ENCODE measurements at places on chromosomes 12 and 14. TPM values are rescaled to one million over a fixed set of nuclear protein-coding genes. Genes with fewer than 3 reads are reported as not detected.

Gene IGF1
- 0.79 TPM for total RNA-seq

Gene LPAR5
- 8.9 TPM for total RNA-seq

Gene TOMM20L
- not detected for total RNA-seq

Gene SERPINA3
- total RNA-seq, result not detected

Gene CRIP1
- 146 TPM for total RNA-seq

- DNase-seq, result no peak
- peaks cover 13% of the 10 kb centered on the region for H3K27me3 ChIP-seq
- no peak overlapping the region for H3K27ac ChIP-seq
- peaks cover 4% of the 10 kb centered on the region for H3K4me1 ChIP-seq
- peaks cover 19% of the 10 kb centered on the region for H3K36me3 ChIP-seq
These were observed 267.6 kb downstream of the AEBP2 start for GRCh38 chr12:19706936-19707335.

DNA sequence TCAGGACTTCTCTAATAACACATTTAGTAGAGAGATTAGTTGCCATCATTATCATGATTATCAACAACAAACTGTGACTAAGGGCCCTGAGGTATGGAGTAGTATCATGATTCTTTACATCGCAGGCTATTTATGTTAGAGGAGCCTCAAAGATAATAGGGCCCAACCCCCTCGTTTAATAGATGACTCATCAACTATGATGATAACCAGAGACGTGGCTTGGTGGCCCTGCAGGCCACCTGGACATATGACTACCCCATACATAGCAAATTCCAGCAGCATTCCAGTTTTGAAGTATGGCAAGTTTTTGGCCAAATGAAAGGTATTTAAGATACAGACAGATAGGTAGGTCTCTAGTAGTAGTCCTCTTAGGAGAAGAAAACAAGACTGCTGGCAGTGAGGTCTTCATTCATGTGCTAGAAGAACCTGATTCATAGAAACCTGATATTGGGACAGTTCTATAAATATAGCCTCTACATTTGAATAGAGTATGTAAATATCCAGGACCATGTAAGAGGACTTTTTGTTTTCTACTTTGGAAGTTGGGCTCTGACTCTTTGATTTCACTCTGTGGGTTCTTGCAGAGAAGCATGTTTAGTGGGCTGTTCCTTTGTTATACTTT is 5.6 kb downstream of the RIC8B start:
- H3K4me3 ChIP-seq, result no peak overlapping the region
- H3K27me3 ChIP-seq, result no peaks in the 10 kb centered on the region
- H3K36me3 ChIP-seq, result peaks cover 2% of the 10 kb centered on the region
- H3K4me1 ChIP-seq, result peaks cover 30% of the 10 kb centered on the region
- no peak overlapping the region for H3K27ac ChIP-seq
- DNase-seq, result no peak

DNA sequence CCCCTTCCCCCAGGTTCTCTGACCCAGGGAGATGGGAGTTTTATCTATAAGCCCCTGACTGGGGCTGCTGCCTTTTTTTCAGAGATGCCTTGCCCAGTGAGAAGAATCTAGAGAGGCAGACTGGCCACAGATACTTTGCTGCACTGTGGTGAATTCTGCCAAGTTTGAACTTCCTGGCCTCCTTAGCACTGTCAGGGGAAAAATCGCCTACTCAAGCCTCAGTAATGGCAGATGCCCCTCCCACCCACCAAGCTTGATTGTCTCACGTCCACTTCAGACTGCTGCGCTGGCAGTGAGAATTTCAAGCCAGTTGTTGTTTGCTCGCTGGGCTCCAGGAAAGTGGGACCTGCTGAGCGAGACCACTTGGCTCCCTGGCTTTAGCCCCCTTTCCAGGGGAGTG is 31.7 kb downstream of the KLRK1 start:
- H3K27ac ChIP-seq, result no peak overlapping the region
- no peak for DNase-seq
- H3K4me1 ChIP-seq, result peaks cover 27% of the 10 kb centered on the region
- H3K27me3 ChIP-seq, result peaks cover 6% of the 10 kb centered on the region
- peaks cover 2% of the 10 kb centered on the region for H3K36me3 ChIP-seq

GRCh38 chr12:78185109-78185508 is 354.4 kb downstream of the NAV3 start:
- H3K27ac ChIP-seq, result no peak overlapping the region
- no peak overlapping the region for H3K4me3 ChIP-seq
- no peaks in the 10 kb centered on the region for H3K36me3 ChIP-seq
- no peaks in the 10 kb centered on the region for H3K27me3 ChIP-seq

- H3K27me3 ChIP-seq, result peaks cover 29% of the 10 kb centered on the region
- peaks cover 38% of the 10 kb centered on the region for H3K4me1 ChIP-seq
- peak; percentile 15 for DNase-seq
- H3K4me3 ChIP-seq, result peak overlapping the region; percentile 96
- no peak overlapping the region for H3K27ac ChIP-seq
These were observed 1.2 kb downstream of the SOCS2 start for GRCh38 chr12:93573552-93574223.

GRCh38 chr14:75059642-75060041 is 4.2 kb downstream of the ACYP1 start:
- H3K36me3 ChIP-seq, result peaks cover 29% of the 10 kb centered on the region
- H3K27ac ChIP-seq, result no peak overlapping the region
- H3K4me1 ChIP-seq, result peaks cover 59% of the 10 kb centered on the region
- no peak overlapping the region for H3K4me3 ChIP-seq
- no peak for DNase-seq

- DNase-seq, result no peak
- no peaks in the 10 kb centered on the region for H3K27me3 ChIP-seq
- H3K36me3 ChIP-seq, result no peaks in the 10 kb centered on the region
- no peak overlapping the region for H3K4me3 ChIP-seq
- H3K4me1 ChIP-seq, result no peaks in the 10 kb centered on the region
These were observed 50.3 kb downstream of the ADAMTS20 start for GRCh38 chr12:43501703-43502102.

DNA sequence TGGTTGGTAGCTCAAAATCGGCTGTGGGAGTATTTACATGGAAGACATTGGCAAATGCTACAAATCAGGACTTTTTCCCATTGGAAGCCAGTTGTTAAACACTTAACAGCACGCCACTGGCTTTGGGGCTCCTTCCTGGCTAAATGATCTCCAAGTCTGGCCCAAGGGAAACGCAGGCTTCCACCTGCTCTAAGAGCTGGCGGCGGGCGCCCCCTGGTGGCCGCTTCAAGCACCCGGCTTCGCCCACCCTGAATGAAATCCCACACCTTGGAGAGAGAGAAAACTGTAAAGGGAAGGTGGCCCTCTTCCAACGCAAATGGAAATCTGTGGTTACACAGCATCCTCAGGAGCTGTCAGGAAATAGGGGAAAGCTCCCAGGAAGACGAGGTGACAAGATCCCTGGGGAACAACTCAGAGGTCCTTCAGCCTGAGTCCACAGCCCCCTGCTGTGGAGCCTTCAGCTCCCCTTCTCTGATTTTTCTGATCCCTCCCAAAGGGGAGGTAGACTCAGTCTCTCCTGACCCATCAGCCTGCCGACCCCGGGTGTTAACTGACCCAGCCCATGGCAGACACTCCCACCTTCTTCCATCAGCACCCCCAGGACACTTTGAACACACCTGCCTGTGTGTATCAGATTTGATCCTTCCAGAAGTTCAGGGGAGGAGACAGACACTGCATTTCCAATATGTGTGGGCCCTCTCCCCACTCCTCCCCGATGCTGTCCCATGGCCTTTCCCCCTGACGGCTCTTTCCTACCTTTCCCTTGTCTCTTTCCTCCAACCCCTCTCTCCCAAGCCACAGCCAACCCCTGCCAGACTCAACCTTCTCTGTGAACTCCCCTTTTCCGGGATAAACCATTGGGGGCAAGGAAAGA is 15.4 kb downstream of the SELPLG start:
- H3K27me3 ChIP-seq, result no peaks in the 10 kb centered on the region
- peaks cover 16% of the 10 kb centered on the region for H3K36me3 ChIP-seq
- peaks cover 74% of the 10 kb centered on the region for H3K4me1 ChIP-seq
- H3K27ac ChIP-seq, result peak overlapping the region; percentile 80
- peak; percentile 84 for DNase-seq

DNA sequence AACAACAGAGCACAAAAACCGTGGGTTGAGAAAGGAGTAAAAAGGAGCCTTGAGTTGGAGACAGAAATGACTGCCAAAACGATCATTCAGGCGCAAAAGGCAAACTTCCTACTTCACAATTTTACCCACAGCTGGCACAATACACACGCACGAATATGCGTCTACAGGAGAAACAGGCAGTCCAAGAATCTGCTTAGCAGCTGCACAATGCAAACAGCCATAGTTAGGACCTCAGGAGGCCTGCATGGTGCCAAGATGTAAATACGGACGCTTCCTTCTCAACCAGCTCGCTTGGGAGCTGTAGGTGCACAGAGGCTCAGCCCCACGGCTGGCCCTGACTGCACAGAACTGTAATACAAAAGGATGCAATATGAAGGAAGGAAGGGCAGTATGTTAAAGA is 250.1 kb upstream of the CAND1 start:
- H3K27ac ChIP-seq, result no peak overlapping the region
- DNase-seq, result no peak
- no peak overlapping the region for H3K4me3 ChIP-seq
- H3K36me3 ChIP-seq, result no peaks in the 10 kb centered on the region
- H3K27me3 ChIP-seq, result peaks cover 7% of the 10 kb centered on the region
- peaks cover 8% of the 10 kb centered on the region for H3K4me1 ChIP-seq

DNA sequence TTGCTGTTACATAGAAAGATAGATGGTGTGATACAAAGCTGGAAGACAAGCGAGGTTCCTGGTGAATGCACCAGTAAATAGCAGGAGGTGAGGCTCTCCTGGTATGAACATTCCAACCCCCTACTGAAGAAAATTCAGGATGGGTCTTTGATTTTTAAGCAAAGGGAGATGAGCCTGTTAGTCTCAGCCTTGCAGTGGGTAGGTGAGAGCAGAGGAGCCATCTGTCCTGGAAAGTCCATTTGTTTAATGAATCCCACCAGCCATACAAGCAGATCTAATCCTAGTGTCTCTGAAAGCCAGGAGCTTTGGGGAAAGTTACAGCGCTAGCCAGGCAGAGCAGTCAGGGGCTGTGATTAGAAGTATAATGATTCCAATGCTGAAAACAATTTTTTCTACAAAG is 234.8 kb upstream of the FOXN3 start:
- H3K36me3 ChIP-seq, result peaks cover 2% of the 10 kb centered on the region
- H3K4me1 ChIP-seq, result peaks cover 53% of the 10 kb centered on the region
- no peaks in the 10 kb centered on the region for H3K27me3 ChIP-seq
- no peak for DNase-seq

- H3K4me1 ChIP-seq, result no peaks in the 10 kb centered on the region
- no peaks in the 10 kb centered on the region for H3K36me3 ChIP-seq
- H3K27ac ChIP-seq, result no peak overlapping the region
- DNase-seq, result no peak
- no peak overlapping the region for H3K4me3 ChIP-seq
- H3K27me3 ChIP-seq, result peaks cover 57% of the 10 kb centered on the region
These were observed 34.1 kb downstream of the SMUG1 start for GRCh38 chr12:54154681-54155186.

- no peak overlapping the region for H3K4me3 ChIP-seq
- peaks cover 6% of the 10 kb centered on the region for H3K27me3 ChIP-seq
- H3K36me3 ChIP-seq, result no peaks in the 10 kb centered on the region
- H3K27ac ChIP-seq, result no peak overlapping the region
- peaks cover 20% of the 10 kb centered on the region for H3K4me1 ChIP-seq
- DNase-seq, result no peak
These were observed 189.4 kb downstream of the DPF3 start for GRCh38 chr14:72704502-72704901.

- no peaks in the 10 kb centered on the region for H3K27me3 ChIP-seq
- no peak overlapping the region for H3K4me3 ChIP-seq
- H3K4me1 ChIP-seq, result peaks cover 16% of the 10 kb centered on the region
- no peaks in the 10 kb centered on the region for H3K36me3 ChIP-seq
These were observed 382.5 kb upstream of the ATP2B1 start for GRCh38 chr12:90090929-90091651.

DNA sequence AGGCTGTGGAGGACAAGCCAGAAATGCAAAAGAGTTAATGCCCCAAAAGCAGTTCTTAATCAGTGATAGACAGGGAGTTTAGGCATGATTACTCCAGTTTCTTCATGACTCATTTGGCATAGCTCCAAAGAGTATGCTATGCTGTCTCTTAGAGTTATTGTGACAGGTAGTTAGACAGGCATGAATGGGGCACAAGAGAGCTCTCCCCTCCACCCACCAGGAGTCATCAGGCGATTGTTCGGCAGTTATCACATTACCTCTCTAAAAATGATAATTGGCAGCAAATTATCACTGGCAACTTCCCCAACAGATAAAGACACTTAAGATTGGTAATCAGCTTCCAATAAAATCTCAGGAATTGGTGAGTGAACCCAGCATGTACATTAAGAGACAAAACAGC is 320.1 kb downstream of the DAD1 start:
- H3K27me3 ChIP-seq, result no peaks in the 10 kb centered on the region
- DNase-seq, result no peak
- no peaks in the 10 kb centered on the region for H3K36me3 ChIP-seq
- H3K4me1 ChIP-seq, result peaks cover 5% of the 10 kb centered on the region
- peak overlapping the region; percentile 77 for H3K27ac ChIP-seq
- H3K4me3 ChIP-seq, result peak overlapping the region; percentile 57

DNA sequence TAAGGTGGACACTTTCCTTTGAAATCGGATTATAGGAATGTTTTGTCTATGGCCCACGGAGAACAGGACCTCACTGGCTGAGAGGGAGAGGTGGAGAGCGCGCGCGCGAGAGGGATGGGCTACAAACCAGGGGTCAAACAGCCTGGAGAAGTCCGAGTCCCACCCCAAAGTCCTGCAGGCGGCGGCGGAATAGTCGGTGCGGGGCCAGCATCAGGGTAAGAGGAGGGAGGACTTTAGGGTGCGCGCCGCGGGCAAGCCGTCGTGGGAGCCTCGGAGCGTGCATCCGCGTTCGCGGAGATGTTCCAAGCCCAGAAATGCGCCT is 3.3 kb upstream of the HOXC8 start:
- no peak overlapping the region for H3K27ac ChIP-seq
- DNase-seq, result no peak
- peaks cover 94% of the 10 kb centered on the region for H3K27me3 ChIP-seq

- H3K4me3 ChIP-seq, result no peak overlapping the region
- no peaks in the 10 kb centered on the region for H3K27me3 ChIP-seq
- peak overlapping the region; percentile 91 for H3K27ac ChIP-seq
- no peak for DNase-seq
- H3K36me3 ChIP-seq, result no peaks in the 10 kb centered on the region
- peaks cover 42% of the 10 kb centered on the region for H3K4me1 ChIP-seq
These were observed 239.9 kb upstream of the ATP2B1 start for GRCh38 chr12:89948271-89949175.

DNA sequence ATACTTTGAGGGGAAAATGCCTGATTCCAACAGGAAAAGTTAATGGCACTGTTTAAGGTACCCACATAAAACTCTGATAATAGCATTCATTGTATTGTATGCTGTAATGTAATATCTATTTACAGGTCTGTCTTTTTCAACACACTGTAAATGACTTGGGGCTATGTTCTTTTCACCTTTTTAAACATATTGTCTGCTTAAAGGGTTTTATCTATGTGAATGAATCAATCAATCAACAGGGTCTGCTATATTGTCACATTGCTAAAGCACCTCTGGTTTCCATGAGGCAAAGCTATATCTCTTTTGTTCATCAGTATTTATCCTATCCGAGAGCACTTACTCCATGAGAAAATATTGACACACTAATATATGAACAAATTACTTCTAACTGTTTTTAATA is 288.0 kb downstream of the SLC6A15 start:
- no peak for DNase-seq
- no peaks in the 10 kb centered on the region for H3K27me3 ChIP-seq
- no peak overlapping the region for H3K4me3 ChIP-seq
- H3K36me3 ChIP-seq, result no peaks in the 10 kb centered on the region

All from activated T-cell treated with anti-CD3 and anti-CD28 coated beads, Interleukin-2, amount 50 U/mL, for 72 hours (primary cell).